AG20443 (cell line): ENCODE measurements at places on chromosomes 4 and X.

- DNase-seq: peak; percentile 5
Measured at GRCh38 chrX:63784346-63784901, 590 bp downstream of the ARHGEF9 start.

DNA sequence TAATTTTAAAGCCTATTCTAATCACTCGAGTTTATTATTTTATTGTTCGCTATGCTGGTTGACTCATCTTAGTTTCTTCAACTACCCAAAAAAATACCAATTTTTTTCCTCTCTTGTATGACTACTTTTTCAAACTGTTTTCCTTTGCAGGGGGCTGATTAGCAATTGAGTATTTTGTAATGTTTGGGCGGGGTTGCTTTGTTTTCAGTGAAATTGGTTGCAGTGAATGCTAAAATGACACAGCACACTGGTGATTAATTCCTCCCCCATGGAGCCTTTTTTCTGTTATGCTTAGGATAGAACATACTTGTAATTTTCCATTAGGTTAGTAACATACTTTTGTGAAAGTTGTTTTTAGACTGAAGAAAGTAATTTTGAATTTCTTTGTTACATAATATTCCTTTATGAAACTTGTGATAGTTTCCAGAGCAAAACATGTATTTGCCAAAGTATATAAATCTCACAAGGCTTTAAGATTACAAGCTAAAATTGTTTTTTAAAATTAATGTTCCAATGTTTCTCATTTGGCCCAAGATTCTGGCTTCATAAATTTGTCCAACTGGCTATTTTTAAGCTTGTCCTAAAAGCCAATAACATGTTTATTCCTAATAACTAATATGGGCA is 120.4 kb downstream of the CHIC1 start:
- peak; percentile 28 for DNase-seq

GRCh38 chr4:152103181-152103901 is 342.5 kb upstream of the GATB start:
- no peak for DNase-seq

DNA sequence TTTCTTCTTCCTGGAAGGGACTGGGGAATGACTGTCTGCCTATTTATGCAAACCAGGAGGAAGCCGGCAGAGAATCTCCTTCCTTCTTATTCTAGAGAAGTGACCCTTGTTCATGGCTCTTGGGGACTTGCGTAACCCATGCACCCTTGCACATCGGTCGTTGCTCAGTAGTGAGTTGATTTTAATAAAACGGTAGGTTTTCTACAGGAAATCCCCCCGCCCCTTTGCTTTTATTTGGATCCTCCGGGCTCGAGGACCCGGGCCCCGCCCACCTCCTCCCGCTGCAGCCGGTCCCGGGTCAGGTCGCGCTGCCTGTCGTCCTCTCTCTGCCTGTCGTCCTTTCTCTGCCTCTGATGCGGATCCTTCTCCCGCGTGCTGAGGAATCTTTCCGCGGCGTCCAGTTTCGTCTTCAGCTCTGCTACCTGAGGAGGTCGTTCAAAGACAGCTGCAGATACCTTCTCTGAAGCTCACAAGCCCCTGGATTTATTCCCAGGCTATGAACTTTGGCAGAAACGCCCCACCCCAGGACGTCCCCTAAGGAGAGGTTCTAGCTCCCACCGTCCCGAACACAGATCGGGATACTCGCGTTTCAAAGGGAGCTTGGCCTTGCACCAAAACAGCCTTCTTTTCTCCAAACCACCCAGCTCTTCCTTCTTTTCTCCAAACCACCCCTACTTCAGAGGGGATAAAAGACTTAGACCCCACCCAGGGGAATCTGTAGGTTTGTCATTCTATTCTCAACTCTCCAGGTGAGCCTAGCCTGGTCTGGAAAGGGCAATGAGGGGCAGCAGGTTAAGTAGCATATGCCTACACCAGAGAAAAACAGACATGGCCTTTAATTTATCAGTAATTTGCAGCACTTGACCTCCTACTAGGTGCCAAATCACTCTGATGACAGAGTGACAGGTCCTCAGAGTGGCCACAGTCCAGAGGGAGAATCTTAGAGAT is 7.0 kb downstream of the TNIP3 start:
- DNase-seq: peak; percentile 67

DNA sequence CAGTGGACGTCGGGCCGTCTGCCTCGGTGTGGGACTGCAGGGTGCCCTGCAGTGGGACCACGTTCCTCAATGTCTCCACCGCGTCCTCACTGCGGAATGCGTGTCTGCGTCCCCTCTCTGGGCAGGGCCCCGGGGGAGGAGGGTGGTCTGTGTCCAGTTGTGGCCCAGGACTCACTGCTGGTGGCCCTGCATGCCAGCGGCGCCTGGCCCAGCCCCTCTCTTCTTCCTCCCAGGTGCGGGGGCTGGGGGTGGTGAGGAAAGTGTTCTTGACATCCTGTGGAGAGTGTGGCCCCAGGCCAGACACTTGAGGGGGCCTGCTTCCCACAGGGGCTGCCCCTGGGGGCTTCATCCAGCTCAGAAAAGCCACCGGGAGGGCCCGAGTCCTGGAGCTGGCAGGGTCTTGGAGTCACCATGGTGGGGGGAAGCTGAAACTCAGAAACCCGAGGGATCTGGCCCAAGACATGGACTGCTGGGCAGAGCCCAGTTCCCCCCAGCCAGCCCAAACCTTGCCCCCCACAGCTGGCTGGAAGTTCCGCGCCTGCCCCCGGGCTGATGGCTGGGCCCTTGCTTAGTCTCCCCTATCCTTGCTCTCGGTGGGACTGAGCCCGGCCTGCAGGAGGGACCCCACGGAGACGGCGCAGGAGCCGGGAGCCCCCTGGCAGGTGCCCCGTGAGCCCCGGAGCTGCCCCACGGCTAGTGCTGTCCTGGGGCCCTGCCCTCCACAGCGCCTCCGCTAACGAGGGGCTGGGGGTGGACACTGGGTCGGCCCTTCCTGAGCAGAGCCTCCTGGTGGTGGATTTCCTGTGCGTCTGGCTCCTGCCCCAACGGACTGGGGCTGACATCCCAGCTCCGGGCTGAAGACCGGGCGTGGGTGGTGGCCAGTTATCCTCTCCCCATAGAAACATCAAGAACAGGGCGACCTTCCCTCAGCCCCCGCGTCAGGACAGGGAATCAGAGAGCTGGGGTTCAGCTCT is 2.9 kb downstream of the DOK7 start:
- DNase-seq: no peak

DNA sequence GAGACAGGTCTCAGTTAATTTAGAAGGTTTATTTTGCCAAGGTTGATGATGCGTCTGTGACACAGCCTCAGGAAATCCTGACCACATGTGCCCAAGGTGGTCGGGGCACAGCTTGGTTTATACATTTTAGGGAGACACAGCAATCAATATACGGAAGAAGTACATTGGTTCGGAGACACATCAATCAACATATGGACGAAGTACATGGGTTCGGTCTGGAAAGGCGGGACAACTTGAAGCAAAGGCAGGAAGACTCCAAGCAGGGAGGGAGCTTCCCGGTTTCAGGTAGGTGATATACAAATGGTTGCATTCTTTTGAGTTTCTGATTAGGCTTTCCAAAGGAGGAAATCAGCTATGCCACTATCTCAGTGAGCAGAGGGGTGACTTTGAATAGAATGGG is 225.2 kb upstream of the ZFP42 start:
- DNase-seq: no peak

- DNase-seq: no peak
Measured at GRCh38 chrX:130321550-130321949, 18.2 kb upstream of the SLC25A14 start.

GRCh38 chr4:17722356-17722700 is 59.1 kb downstream of the FAM184B start:
- no peak for DNase-seq

DNA sequence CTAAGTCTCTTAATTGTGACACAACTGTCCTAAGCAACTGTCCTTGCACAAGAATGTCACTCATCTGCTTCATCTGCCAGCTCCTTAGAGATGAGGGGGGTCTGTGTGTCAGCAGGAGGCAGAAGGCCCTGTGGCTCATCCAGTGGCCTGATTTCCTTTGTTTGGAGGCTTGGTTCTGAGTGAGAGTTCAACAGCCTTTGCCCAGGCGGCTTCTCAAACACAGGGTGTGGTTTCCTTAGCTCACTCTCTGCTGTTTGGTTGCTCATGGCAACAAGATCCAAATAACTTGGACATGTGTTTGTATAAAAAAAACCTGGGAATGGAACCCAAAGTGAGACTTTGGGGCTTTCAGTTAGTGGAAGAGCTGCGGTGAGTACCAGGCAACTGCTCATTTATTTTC is 46.6 kb downstream of the MAP7D3 start:
- DNase-seq: peak; percentile 51

GRCh38 chrX:13750812-13751211 is 16.3 kb downstream of the OFD1 start:
- DNase-seq: no peak

- DNase-seq: peak; percentile 81
Measured at GRCh38 chrX:13397878-13398818, 78.3 kb upstream of the ATXN3L start.

DNA sequence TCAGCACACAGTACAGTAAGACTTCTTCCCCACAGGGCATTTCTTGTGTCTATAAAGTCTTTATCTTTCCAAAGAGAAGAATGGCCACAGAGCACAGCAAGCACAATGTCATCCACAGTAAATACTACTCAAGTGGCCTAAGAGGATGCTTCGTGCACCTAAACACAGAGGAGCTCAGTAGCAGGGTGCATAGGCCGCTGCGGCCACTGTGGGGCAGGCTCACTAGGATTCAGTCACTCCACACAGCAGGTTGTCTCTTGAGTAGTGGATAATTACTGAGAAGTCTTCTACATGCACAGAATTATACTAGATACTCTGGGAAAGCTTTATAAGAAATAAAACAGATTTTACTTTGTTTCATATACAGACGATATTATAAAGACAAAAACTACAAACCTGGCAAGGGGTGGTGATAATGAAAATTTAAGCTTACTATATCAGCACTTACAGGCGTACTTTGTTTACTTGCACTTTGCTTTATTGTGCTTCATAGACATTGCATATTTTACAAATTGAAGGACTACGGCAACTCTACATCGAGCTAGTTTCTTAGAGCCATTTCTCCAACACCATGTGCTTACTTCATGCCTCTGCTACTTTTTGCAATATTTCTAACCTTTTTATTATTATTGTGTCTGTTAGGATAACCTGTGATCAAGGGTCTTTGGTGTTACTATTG is 78.5 kb downstream of the PRDM5 start:
- no peak for DNase-seq

- DNase-seq: no peak
Measured at GRCh38 chrX:66163447-66163846, 600 bp upstream of the HEPH start.

GRCh38 chrX:127276326-127276725 is 456.8 kb downstream of the PRR32 start:
- DNase-seq: no peak

DNA sequence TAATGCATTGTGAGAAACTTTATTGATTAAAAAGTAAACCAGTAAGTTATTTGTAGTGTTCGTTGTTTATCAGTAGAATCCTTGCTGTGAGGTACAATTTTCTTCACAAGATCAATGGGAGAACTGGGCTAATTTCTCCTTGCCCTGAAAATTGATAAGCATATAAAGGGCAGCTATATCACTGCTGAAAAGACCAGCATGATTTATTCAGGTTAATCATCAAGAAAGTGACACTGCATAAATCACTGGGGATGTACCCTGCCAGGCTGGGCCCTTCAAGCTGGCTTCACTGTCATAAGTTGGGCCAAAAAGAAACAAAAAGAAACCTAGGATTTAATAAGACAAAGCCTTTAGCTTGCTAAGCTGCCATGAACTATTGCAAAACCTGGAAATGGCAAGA is 746.7 kb downstream of the STPG2 start:
- DNase-seq: no peak

DNA sequence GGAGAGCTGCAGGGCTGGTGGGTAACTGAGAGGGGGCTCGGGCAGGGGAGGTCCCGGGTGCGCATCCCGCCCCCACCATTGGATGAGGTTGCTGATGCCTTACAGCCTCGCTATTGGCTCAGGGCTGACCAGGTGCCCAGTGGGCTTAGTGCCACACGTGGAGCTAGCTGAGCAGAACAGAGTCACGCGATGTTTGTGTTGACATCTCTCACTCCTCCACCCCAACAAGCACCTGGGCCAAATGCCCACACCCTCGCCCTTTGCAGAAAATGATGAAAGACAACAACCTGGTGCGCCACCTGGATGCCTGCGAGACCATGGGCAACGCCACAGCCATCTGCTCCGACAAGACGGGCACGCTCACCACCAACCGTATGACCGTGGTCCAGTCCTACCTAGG is 31.8 kb downstream of the ATP2B3 start:
- DNase-seq: no peak

DNA sequence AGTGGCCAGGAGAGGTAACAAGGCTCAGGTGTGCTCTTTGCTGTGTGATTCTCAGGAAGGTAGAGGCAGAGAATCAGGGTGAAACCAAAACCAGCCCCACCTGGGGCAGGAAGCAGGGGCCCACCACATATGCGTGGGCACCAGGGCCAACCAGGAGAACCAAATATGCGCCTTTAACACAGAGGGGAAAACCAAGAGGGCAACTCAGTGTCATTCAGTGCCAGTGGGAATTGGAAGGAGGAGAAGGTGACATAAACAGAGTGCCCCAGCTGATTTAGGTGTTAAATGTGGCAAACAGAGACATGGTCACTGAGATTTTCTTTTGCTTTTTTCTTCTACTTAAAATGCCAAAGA is 106.8 kb upstream of the MAMLD1 start:
- DNase-seq: no peak

- peak; percentile 78 for DNase-seq
Measured at GRCh38 chr4:1053080-1053661, 41.7 kb downstream of the FGFRL1 start.

DNA sequence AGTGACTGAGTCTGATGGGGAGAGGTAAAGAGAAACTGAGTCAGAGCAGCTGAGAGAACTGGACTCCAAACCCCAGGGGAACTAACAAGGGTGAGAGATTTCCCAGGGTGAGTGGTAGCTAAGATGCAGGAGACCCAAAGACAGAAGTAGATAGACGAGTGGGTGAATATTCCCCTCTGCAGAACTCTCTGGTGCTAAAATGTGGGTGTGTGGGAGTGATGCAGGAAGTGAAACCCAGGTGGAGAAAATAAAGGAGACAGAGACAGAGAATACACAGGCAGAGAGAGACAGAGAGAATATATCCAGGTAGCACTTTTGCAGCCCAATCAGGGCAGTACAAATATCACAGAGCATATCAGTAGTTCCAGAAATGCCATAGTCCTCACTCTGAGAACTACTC is 212.5 kb upstream of the ZIC3 start:
- no peak for DNase-seq

GRCh38 chr4:106245176-106245575 is 70.8 kb downstream of the TBCK start:
- no peak for DNase-seq
